ENCODE measurements at places on chromosomes 16 and 17.

GRCh38 chr16:85504242-85504641 is 108.9 kb upstream of the GSE1 start:
- DNase-seq, result no peak

GRCh38 chr17:40532520-40533253 is 31.3 kb upstream of the TNS4 start:
- no peak for DNase-seq

GRCh38 chr17:64781014-64781756 is 119.1 kb upstream of the SMURF2 start:
- no peak for DNase-seq

DNA sequence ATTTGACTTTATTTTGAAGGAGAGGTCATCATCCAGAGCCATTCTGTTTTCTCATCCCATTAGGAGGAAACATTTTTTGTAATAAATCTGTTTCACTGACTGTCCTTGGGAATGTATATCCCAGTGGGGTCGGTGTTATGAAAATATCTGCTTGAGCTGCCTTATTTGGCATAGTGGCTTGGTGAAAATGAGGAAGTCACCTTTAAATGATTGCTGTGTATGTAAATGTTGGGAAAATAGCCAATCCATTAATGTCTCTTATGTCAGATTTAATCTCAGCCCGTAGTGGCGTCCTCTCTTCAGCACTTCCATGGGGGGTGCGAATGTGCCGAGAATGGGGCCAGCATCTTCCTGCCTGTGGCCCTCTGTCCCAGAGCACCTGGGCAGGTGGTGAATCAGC is 57.6 kb downstream of the BANP start:
- DNase-seq, result no peak

DNA sequence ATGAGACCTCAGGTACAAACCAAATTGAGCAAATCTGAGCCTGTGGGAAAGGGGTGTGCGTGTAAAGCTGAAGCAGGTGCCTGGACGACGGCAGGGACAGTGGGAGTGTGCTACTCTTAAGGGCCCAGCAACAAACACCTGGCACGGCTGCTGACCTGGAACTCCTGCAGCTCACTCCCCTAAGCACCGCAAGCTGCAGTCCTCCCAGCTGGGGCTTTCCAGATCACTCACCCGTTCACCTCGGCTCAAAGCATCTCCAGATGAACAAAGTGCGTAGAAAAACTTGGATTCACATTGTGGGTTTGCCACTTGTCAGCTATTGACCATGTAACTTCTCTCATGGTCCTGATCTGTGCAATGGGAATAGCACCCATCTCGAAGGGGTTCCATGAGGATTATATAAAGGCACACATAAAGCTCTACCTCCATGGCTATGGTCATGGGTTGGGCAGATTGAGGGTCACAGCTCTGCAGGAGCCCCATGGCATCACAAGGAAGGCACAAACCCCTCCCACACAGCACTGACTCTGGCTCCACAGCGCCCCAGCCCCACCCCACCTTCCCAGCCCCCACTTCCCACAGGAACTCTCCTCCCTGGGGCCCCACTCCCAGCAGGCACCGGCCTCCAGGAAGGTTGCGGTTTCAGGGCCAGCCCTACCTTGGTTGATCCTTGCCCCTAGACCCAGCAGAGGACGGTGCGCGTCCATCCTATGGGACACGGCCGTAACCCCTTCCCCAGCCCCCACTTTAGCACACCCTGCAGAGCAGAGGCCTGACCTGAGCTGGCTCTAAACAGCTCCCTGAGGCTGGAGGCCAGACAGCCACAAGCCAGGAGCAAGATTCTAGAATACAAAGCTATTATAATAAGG is 21.9 kb downstream of the ST3GAL2 start:
- DNase-seq, result no peak

DNA sequence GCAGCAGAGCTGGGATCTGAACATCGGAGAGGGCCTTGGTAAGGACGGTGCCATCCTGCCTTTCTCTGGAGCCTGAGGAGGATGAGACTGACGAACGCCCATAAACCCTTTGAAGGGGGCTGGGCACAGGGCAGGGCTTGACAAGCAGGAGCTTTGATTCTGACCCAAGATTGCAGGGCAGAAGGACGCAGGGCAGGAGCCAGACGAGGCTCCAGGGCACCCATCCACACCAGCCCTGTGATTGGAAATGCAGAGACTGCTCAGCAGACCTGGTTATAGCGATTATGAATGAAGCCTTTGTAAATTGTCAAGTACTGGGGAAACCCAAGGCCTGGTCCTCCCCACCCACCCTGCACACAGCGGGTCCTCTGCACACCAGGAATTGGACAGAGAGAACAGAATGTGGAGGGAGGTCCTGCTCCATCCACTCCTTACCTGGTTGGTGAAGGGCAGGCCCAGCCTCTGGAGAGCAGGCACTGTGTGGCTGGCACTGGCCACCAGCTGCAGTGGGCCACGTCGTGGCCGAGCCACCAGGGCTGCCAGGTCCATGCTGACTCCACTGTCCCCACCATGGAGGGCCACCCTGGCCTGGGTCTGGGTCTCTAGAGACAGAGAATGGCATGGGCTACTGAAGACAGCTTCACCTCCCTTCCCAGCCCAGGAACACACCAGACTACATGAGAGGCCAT is 68.8 kb downstream of the RMI2 start:
- no peak for DNase-seq

DNA sequence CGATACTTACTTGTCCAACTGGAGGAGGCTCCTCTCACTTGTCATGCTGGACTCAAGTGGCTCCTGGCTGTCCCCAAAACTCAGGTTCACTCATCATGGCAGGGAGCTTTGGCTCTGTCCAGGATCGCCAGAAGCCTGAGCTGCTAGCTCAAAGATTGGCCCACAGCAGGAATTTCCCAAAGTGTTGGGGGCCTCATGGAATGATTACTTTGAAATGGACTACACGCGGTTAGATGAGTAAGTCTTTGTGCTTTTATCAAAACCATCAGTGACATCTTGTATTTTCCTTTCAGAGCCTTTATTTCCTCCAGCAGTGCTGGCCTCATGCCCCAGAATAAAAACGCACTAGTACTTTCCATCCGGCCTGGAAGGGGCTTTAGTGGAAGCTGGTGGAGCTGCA is 29.2 kb upstream of the PHB1 start:
- no peak for DNase-seq

- DNase-seq, result no peak
Measured at GRCh38 chr17:30095507-30096244, 20.9 kb upstream of the NSRP1 start.

- DNase-seq, result no peak
Measured at GRCh38 chr17:60327901-60328273, 64.0 kb downstream of the USP32 start.

DNA sequence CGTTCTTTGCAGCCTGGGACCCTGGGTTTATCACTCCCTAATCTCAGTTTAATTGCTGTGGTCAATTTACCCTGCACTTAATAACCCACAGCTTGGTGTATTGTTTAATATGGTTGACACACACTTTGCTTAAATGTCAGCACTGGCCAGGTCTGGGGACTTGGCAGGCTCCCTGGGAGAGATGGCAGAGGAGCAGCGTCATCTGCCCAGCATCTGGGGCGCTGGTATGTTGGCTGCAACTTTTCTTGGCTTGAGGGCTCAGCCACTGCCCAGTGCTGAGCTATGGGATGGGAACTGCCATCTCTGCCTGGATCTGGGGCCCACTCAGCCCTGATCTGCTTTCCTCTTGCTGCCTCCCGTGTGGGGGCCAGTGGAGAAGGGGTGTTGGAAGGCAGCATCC is 115.7 kb upstream of the IRX3 start:
- DNase-seq, result no peak

DNA sequence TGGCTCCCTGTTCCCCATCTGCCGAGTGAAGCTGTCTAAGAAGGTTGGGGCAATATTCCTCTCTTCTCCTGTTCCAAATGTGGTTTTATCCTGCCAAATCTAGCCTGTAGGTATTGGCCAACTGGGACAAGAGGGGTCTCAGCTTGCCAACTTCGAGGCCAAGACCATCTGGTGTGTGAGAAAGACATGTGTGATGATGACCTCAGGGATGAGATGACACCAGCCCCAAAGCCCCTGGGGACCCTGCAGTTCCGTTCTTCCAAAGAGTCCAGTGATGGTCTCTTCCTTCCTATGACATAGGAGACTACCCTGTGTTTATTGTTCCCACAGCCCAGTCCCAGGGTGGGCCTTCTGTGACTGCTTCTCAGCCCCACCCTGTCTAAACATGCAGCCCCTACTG is 34.8 kb upstream of the ADAMTS18 start:
- peak; percentile 100 for DNase-seq

DNA sequence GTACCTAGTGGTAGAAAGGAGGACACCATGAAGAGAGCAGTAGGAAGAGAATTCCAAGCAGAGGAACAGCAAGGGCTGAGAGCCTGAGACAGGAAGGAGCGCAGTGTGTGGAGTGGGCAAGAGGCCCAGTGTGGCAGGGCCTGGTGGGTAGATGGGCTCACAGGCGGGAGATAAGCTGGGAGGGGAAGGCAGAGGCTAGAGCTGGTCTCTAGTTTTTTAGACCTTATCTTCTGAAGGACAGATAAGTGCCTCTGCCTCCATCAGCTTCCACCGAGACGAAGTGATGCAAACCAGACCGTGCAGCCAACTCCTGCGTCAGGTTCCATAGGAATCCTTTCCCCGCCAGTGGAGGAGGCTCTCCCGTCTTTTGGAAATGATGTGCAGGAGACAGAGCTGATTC is 33.6 kb downstream of the CDH1 start:
- DNase-seq, result no peak

- DNase-seq, result no peak
Measured at GRCh38 chr17:511833-512251, 159.2 kb upstream of the RPH3AL start.

GRCh38 chr16:3076577-3076976 is 11.1 kb downstream of the IL32 start:
- no peak for DNase-seq

- no peak for DNase-seq
Measured at GRCh38 chr17:55086635-55087058, 118.1 kb downstream of the STXBP4 start.

- DNase-seq, result no peak
Measured at GRCh38 chr17:28443901-28444638, 29.4 kb upstream of the SLC13A2 start.

DNA sequence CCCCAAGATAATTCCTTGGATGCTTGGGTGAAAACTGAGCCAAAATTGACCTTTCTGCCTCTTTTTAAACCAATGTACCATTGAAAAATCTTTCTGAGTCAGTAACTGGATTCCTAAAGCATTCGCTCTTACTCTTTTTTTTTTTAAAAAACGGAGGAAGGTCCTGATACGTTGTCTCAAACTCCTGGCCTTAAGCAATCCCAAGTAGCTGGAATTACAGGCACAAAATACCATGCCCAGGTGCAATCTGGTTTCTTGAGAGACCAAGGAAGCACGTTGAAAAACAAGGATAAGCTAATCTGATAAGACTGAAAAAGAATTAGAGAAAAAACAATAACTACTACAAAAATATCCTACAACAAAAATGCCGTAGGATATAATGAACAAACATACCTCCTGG is 136.5 kb downstream of the SSH2 start:
- DNase-seq, result no peak

- no peak for DNase-seq
Measured at GRCh38 chr16:15703029-15703736, 53.1 kb downstream of the NDE1 start.

- no peak for DNase-seq
Measured at GRCh38 chr16:81624403-81624759, 154.7 kb upstream of the PLCG2 start.

GRCh38 chr17:59396134-59396826 is 64.8 kb downstream of the YPEL2 start:
- DNase-seq, result no peak

- no peak for DNase-seq
Measured at GRCh38 chr17:6100146-6100545, 30.0 kb downstream of the WSCD1 start.

GRCh38 chr17:61833536-61834193 is 29.7 kb downstream of the BRIP1 start:
- no peak for DNase-seq

GRCh38 chr17:72344613-72345012 is 223.8 kb downstream of the SOX9 start:
- no peak for DNase-seq

GRCh38 chr17:28996554-28997096 is 9.2 kb downstream of the SEZ6 start:
- no peak for DNase-seq

GRCh38 chr17:76672892-76673291 is 29.3 kb upstream of the ST6GALNAC1 start:
- no peak for DNase-seq

DNA sequence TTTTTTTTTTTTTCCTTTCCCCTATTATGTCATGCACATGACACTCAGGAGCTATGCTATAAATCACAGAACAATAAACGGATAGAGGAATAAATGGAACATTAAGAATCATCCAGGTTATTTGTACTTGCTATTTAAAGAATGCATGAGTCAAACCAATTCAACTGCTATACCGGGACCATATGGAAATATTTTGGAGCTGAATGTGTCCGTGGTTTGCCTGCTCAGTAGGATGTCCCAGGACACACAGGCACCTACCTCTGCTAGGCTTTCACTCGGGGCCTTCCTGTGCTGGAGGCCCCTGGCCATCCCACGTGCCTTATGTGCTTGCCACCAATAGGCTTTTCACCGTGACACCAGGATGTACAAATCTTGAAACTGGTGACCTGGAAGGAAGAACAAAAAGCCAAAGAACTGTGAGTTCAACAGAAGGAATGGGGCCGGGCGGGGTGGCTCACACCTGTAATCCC is 15.3 kb upstream of the SEC14L1 start:
- no peak for DNase-seq

- no peak for DNase-seq
Measured at GRCh38 chr17:32285746-32286517, 20.3 kb downstream of the RHBDL3 start.

GRCh38 chr17:4768298-4768697 is 3.4 kb upstream of the TM4SF5 start:
- no peak for DNase-seq

- DNase-seq, result no peak
Measured at GRCh38 chr17:14299280-14300141, 1.4 kb upstream of the HS3ST3B1 start.

- DNase-seq, result no peak
Measured at GRCh38 chr16:88781140-88782077, 3.6 kb downstream of the PIEZO1 start.

DNA sequence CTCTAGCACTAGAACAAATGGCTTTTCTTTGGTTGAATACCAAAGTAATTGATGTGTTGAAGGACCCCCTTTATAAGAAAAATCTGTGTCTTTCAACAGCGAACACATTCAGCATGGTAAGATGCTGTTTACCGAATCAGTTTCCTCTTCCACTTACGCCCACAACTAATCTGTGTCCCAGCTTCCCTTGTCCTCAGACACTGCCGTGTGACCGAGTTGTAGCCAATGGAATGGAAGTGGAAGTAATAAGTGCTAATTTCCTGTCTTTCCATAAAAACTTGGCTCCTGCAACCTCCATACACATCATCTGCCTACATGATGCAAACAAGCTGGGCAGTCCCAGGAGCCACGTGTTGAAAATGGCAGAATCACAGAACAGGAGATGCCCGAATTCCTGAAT is 10.4 kb downstream of the CDIPT start:
- DNase-seq, result peak; percentile 69

DNA sequence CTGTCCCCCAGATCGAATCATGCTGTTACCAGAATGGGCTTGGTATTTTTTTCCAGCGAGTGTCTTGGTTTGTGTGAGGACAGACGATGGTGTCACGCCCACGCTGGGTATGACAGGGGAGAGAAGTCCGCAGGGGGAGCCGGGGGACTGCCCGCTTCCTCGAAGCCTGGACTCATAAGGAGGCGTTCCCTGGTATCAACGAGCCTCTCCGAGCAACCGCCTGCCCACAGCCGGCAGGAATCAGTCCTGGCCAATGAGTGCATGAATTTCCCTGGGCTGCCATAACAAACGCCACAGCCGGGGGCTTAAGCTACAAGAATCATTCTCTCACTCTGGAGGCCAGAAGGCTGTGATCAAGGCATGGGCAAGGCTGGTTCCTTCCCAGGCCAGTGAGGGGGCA is 26.1 kb upstream of the JPH3 start:
- DNase-seq, result no peak

All from cerebellar nuclear complex (tissue), 1 donor.